NCI-H1048 (cell line): ENCODE measurements at places on chromosomes 13 and 19.

- DNase-seq: peak; percentile 13
These were observed 551.6 kb downstream of the MYO16 start for GRCh38 chr13:109180905-109181425.

GRCh38 chr19:54458648-54459281, 4.8 kb downstream of the LENG9 start:
- DNase-seq: no peak

DNA sequence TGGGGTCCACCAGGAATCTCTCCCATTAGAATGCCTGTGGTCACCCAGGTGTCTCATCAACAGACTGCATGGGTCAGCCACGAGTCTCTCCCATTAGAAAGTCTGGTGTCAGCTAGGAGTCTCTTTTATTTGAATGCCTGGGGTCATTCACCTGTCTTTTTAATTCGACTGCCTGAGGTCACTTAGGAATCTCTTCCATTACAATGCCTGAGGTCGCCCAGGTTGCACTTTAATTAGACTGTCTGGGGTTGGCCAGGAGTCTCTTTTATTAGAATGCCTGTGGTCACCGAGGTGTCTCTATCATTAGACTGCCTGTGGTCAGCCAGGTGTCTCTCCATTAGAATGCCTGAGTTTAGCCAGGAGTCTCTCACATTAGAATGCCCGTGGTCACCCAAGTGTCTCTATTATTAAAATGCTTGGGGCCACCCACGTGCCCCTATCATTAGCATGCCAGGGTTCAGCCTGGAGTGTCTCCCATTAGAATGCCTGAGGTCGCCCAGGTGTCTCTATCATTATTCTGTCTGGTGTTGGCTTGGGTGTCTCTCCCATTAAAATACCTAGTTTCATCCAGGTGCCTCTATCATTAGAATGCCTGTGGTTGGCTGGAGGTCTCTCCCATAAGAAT, 1474.3 kb downstream of the UQCRFS1 start:
- DNase-seq: no peak

- no peak for DNase-seq
These were observed 277.3 kb downstream of the FOXO1 start for GRCh38 chr13:40389081-40389641.

DNA sequence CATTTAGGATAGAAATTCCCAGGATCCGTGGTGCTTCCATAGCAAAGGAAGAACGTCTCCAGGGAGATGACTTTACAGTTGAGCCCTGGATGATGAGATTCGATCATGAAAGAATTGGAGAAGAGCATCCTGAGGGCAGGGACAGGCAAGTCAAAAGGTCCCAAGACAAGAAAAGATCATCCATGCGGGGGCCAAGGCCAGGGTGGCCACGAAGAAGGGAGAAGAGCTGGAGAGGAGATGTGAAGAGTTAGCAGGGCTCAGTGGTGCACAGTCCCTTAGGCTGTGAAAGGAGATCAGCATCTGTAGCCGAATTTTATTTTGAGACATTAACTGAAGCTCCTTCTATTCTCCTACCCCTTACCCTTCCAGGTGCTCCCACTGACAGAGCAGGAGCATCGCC, 28.9 kb downstream of the OR10H4 start:
- no peak for DNase-seq

DNA sequence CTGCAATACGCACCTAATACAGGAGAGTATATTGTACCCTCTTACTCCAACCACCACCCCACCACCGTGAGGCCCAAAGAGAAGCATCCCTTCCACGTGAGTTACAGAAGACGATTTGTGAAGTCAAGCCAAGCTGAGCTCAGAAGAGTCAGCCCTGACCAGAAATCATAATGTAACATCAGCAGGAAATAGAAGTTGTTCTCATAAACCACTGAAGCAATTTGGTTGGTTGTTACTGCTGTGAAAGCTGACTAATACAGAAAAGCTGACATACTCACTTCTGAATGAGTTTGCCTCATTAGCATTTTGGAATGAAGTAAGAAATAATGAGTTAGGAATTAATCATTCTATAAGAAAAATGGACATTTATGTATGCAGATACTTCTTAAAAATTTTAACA, 749.4 kb upstream of the SLC10A2 start:
- DNase-seq: no peak

DNA sequence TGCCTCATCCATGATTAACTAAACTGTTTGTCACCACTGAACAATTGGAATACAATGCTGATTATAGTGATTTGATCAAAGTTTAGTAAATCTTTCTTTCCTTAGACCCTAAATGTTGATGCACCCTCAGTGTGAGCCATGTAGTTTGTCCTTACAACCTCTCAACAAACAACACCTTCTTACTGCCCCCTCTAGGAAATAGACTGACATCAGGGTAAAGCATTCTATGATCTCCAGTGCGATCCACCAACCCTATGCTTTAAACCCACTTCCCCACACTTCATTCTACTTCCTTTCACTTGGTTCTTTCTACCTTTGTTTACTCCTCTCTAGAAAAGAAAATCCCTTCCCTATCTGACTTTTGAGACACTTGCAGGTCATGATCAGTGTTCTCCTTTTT, 1842.5 kb upstream of the PRR20A start:
- no peak for DNase-seq
